ENCODE measurements at places on chromosomes 2 and 18.

- no peak for DNase-seq
Measured at GRCh38 chr2:84906900-84907714, 1.7 kb downstream of the TMSB10 start.

DNA sequence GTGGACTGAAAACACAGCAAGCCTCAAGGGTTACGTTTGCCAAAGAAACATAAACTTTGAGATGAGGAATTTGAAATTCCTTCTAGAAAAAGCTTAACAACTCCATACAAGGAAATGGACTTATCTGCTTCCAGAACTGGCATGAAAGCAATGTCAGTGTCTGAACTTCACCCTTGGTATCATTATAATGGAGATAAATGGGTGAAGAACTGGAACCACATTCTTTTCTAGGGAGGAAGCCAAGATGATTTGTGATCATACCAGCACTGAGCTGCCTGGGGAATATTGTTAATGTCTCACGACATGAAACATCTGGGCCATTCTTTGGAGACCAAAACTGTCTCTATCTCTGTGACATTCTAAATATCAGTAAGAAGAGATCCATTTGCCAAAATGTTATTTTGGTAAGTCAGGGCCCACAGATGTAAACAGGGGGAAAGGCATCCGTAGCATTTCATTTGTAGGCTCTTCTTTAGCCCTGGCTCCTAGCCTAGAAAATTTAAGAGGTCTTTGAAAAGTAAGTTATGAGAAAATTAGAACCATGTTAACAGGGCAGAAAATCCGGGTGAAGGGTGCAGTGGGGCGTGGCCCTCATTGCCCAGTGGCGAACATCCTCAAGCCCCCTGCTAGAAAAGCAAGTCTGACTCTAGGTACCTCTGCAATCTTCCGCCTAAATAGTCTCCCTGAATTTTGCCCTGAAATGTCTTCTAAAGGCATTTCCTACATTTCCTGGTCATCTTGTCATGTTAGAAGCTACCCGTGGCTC, 295.3 kb upstream of the EPAS1 start:
- no peak for DNase-seq

DNA sequence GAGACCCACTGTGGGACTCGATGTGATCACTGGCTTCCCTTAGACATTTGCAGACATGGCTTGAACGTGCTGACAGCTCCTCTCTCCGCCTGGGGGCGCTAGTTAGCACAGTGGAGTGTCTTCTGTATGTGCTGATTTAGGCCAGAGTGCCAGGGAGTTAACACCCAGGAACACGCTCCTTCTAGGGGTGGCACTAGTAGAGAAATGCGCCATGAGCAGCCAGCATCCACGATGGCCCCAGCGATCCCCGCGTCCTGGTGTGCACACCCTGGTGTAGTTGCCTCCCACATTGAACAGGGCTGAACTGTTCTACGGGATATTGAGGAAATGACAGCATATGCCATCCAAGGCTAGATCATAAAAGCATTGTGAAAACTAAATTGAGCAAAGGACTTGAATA, 11.4 kb upstream of the NMUR1 start:
- no peak for DNase-seq

DNA sequence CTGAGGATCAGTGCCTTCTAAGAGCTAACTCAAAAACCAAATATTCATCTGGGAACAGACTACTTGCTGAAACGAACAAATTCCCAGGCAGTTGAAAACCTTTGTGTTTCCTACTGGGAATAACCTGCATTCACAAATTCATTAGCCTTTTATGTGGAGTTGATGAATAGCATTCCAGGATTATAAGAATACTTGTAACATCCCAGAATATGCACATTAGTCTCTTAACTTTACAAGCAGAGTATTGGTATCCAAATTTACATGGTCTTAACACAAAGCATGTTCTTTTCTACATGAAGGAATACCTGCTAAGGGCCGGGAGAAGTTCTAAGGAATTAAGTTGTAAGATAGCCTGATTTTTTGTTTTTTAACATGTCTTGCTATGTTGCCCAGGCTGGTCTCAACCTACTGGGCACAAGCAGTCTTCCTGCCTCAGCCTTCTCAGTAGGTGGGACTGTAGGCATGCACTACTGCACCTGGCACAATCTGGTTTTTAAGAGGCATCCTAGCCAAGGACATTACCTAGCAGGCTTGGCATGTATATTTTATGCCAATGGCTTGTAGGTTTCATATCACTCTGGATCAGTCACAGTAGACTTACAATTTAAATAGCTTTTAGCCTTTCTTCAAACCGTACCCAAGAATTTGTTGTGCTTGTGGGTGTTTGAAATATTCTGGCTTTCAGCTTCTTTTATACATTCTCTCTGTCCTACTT, 50.7 kb downstream of the MGAT5 start:
- DNase-seq, result no peak

DNA sequence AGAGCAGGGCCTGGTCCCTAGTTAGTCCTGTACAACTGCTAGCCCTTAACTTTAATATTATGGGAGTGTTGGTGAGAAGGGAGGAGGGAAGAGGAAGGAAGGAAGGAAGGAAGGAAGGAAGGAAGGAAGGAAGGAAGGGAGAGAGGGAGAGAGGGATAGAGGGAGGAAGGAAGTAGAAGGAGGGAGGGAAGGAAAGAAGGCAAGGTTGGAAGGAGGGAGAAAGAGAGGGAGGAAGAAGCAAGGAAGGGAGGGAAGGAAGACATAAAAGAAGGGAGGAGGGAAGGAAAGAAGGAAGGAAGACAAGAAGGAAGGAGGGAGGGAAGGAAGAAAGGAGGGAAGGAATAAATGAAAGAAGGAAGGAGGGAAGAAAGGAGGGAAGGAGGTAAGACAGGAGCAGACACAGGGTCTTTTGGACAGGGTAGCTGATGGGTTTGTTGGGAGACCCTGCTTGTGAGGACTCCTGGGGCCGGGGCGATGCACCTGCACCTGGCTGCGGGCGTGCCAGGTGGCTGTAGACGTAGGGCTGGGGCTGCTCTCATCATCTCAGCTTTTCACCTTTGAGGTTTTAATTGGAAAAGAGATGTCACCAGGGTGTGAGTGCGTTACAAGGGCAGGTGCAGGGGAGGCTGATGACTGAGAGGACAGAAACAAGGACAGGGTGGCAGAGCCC, 5.9 kb upstream of the POMC start:
- DNase-seq, result no peak

- DNase-seq, result no peak
Measured at GRCh38 chr2:1789610-1790009, 45.3 kb upstream of the PXDN start.

DNA sequence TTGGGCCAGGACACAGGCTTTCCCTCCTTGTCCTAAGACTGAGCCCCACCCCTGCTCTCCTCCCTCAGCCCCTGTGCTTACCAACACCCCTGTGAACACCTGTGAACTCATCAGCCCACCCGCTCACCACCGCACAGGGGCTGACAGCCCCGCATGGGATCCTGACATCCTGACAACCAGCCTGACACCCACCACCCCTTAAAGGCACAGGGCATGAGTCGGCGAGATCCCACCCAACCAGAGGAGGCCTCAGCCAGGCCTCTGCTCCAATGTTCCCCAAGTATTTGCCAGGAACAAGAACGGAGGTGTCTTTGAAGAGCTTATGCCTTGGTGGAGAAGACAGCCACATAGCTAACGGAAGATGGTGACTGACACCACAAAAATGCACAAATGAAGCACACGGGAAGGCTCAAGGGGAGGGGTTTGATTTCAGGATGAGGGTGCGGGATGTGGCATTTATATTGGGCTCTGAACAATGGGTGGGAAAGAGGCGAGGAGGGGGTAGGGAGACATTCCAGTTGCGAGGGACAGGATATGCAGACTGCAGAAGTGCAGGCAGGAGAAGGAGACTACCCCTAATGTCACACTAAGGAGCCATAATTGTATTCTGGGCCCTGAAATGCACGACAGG, 11.0 kb downstream of the RAB11FIP5 start:
- no peak for DNase-seq

- no peak for DNase-seq
Measured at GRCh38 chr2:136766073-136766404, 694 bp downstream of the THSD7B start.

GRCh38 chr2:215799194-215799593, 214.2 kb downstream of the MREG start:
- DNase-seq, result no peak

- DNase-seq, result no peak
Measured at GRCh38 chr2:86298411-86299390, 38.7 kb downstream of the REEP1 start.

- no peak for DNase-seq
Measured at GRCh38 chr2:200159357-200159707, 147.2 kb upstream of the SPATS2L start.

- no peak for DNase-seq
Measured at GRCh38 chr2:137161250-137161649, 395.9 kb downstream of the THSD7B start.

DNA sequence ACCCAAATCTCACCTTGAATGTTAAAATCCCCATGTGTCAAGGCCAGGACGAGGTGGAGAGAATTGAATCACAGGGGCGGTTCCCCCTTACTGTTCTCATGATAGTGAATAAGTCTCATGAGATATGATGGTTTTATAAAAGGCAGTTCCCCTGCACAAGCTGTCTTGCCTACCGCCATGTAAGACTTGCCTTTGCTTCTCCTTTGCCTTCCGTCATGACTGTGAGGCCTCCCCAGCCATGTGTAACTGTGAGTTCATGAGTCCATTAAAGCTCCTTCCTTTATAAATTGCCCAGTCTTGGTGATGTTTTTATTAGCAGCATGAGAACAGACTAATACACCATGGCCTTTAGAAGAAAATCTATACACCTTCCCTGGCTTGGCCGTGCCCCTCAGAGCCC, 7.4 kb upstream of the MBP start:
- DNase-seq, result no peak

DNA sequence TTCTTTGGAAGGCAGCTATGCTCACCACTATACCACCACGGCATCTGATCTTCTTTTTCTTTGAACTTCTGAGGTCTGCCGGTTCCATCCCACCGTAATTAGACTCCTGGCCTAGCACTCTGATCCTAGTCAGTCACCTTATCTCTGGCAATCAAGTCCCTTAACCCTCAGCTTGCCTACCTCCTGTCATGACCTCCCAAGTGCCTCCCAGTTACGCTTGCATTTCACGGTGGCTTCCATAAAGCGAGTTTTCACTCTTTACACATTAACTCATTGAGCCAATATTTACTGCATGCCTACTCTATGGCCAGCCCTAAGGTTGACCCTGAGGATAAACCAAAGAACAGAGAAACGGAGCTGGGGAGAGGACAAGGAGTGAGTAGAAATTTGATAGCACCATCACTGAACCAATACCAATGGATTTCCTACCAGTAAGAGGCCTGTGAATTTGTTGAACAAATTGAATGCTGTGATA, 37.8 kb upstream of the TMEM182 start:
- DNase-seq, result no peak

DNA sequence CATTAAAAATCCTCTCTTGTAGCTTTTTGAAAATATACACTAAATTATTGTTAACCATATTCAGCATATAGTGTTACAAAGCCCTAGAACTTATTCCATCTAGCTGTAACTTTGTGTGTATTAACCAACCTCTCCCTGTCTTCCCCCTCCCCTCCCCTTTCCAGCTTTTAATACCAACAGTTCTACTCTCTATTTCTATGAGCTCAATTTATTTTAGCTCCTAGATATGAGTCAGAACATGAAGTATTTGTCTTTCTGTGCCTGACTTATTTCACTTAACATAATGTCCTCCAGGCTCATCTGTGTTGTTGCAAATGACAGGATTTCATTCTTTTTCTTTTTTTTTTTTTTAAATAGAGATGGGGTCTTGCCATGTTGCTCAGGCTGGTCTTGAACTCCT, 45.1 kb downstream of the GPD2 start:
- DNase-seq, result no peak

- DNase-seq, result no peak
Measured at GRCh38 chr2:215883799-215884198, 129.6 kb downstream of the MREG start.

GRCh38 chr2:16012626-16013358, 72.4 kb downstream of the MYCN start:
- no peak for DNase-seq

- peak; percentile 9 for DNase-seq
Measured at GRCh38 chr18:79506191-79507075, 110.7 kb downstream of the NFATC1 start.

DNA sequence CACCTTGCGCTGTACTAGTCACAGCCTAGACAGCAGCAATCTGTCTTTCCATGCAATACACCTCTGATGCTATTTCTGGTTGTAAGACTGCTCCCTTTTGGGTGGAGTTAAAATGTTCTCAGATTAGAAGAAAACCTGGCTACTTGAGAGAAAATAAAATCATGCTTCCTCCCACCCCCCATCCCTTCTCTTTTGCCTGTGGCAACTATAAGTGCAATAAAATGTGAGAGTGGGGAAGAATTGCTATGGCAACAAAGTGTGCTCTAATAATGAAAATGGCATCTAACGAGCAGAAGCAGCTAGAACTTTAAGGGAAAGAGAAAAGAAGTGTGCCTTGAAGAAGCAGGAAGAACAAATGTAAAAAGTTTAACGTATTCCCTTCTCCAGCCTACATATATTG, 464.2 kb upstream of the FSHR start:
- no peak for DNase-seq

GRCh38 chr2:3097804-3098203, 279.8 kb downstream of the EIPR1 start:
- DNase-seq, result no peak

DNA sequence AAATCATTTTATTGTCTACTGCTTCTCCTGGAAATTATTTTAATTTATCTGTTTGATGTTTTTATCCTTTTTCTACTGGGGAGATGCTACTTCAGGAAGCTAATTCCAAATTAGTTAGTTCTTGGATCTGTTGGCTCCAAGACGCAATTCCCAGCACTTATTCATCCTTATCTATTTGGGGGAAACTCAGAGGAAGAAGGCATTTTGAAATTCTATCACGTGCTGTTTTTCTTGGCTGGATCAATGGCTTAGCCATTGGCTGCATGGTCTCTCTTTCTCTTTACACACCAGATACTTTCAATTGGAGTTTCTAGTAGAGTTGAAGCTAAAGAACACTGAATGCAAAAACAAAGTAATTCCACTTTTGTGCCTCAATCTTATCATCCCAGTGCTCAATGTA, 98.3 kb downstream of the RAPGEF4 start:
- DNase-seq, result no peak
